Stimulated activated CD4-positive, alpha-beta T cell treated with anti-CD3 and anti-CD28 coated beads, Interleukin-4, amount 100 ng/mL, for 4 hours (primary cell): ENCODE measurements at places on chromosomes 4 and X.

DNA sequence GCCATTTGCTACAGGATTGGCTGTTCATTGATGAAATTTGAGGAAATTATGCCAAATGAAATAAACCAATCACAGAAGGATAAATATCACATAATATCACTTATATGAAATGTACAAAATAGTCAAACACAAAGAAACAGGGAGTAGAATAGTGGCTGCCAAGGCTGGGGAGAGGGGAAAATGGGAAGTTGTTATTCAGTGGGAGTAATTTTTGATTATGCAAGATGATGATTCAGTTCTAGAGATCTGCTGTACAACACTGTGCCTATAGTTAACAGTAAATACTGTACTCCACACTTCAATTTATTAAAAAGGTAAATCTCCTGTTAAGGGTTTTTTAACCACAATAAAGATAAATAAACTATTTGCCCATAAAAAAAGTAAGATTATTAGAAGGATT is 101.1 kb downstream of the TMA16 start:
- DNase-seq: no peak

DNA sequence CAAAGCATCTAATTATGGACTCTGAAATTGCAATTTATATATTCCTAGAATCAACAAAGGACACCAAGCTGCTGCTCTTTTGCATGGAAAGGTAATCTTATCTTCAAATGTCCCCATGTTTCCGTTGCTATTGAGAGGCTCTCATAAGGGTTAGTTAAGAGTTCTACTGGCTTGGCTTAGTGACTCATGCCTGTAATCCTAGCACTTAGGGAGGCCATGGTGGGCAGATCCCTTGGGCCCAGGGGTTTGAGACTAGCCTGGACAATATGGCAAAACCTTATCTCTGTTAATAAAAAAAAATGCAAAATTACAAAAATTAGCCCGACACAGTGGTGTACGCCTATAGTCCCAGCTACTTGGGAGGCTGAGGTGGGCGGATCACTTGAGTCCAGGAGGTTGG is 93.4 kb upstream of the RAPGEF2 start:
- no peak for DNase-seq

DNA sequence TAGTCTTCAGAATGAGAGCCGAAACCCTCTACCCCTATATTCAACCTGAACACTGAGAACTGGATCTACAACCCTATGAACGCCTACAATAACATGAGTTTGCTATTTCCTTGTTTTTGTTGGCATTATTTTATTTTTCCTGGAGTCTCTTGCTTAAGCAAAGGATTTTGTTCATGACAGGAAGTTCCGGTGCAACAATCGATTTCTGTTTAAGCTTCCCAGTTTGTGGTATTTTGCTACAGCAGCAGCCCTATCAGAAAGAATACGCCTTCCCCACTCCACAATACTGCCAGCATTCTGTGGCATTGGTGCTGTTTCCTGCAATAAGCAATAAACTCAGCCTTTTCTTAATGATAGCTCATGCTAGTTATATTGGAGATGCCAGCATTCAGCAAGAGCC is 60.9 kb downstream of the NPY5R start:
- no peak for DNase-seq

- DNase-seq: no peak
Observed at GRCh38 chrX:134537179-134537955, 77.4 kb downstream of the HPRT1 start.

DNA sequence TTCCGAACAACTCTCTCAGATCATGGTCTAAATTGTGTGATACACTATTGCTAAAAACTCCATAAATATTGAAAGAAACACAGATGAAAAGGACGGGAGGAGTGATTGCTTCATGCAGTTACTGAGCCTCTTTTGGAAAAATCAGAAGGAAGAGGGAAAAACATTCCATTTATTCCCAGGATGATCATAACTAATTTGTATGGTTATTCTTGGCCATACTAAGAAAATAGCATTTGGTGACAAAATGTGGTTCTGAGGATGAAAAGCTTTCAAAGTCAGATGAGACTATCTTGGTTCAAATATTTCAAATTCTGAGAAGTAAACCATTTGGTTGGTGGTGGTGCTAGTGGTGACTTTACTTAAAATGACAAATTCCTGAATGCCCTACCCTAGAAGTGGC is 305.4 kb upstream of the LDB2 start:
- DNase-seq: no peak

- DNase-seq: no peak
Observed at GRCh38 chrX:54044877-54045338, 635 bp upstream of the PHF8 start.

GRCh38 chr4:47551682-47552081 is 66.6 kb downstream of the ATP10D start:
- DNase-seq: no peak

DNA sequence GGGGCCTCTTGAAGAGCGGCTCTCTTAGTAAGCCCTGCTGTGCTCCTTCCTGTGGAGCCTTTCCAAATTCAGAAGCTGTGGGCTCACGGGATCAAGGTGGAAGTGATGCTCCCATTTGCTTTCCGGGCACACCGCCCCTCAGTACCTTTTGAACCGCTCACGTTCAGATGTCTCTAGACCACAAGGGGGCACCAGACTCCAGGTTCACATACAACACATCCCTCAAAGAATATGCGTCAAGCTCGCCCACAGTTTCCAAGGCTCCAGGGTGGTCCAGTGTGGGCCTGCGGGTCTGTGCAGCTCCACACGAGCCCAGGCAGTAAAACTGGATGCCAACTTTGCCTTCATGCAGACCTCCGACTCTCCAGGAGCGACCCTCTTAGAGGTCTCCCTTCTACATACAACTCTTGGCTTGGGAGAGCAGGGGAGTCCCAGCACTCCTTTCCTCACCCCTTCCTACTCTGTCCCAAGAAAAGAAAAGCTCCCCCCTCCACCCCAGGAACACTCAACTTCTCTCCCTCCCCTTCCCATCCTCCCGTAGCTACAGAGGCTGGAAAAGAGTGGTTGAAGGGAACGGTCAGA is 11.0 kb downstream of the SUPT20HL1 start:
- peak; percentile 27 for DNase-seq

DNA sequence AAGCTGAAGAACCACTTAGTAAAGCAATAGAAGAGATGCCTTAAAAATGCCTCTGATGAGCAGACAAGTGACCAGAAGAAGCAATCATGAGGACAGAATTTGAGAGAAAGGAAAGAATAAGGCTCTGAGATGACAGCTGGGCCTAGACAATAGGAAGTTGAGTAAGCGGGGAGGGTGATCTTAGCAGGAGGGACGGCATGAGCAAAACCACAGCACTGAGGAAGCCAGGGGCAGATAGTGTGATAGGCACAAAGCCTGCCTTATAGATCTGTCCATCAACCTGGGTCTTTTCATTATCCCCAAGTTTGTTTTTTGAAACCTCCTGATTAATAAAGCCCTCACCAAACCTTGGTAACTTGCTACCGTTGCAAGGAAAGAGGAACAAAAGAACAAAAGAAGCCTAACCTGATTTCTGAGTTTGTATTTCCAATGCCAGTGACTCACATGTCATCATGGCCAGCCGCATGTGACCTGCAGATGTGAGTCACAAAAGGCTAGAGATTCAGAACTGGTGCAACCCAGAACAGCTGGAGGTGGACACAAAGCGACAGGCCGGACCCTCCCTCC is 55.7 kb upstream of the PPARGC1A start:
- DNase-seq: no peak

DNA sequence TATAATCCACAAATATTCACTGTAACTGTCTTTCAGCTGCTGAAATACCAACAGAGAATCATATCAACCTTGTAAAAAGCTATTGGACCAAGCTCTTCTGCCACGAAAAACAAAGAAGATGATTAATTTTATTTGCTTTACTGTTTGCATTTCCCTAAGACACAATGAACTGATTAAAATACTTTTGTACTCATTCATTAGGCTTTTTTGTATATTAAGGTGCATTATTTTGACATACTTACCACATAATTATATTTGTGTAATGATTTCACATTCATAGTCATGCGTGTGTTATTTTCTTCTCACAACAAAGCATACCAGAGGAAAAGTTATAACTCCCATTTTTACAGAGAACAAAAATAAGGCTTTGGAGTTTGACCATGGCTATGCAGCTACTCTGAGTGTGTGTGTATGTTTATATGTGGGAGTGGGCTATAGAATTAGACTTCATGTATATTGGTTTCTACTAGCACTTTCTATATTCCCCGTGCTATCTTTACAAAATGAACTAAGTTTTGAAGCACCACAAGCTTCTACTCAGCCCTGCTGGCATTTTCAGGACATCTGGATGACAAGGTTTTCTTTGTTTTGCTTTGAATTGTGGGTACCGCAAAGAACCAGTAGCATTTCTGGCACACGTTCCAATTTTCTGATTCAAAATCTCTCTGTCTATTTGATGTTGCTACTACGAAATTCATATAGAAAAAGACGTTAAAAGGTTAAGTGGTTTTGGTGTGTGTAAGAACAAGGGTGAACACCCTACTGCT is 11.0 kb upstream of the FGF5 start:
- no peak for DNase-seq

- no peak for DNase-seq
Observed at GRCh38 chrX:46477435-46477834, 67.8 kb downstream of the ZNF674 start.

DNA sequence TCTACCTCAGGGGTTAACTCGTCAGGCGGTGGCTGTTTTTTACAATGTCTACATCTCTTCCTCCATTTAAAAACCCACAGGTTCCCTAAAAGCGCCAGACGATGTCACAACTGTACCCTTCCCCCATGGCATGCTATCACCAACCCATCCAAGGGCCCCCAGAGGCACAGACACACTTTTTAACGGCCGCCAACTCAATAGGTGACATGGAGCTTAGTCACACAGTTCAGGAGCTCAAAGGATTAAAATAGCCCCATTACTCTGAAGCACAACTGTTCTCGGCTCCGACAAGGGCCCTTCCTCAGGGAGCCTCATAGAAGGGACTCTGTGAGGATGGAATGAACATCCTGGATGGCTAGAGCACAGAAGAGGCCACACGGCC is 12.4 kb downstream of the SH3KBP1 start:
- DNase-seq: no peak

DNA sequence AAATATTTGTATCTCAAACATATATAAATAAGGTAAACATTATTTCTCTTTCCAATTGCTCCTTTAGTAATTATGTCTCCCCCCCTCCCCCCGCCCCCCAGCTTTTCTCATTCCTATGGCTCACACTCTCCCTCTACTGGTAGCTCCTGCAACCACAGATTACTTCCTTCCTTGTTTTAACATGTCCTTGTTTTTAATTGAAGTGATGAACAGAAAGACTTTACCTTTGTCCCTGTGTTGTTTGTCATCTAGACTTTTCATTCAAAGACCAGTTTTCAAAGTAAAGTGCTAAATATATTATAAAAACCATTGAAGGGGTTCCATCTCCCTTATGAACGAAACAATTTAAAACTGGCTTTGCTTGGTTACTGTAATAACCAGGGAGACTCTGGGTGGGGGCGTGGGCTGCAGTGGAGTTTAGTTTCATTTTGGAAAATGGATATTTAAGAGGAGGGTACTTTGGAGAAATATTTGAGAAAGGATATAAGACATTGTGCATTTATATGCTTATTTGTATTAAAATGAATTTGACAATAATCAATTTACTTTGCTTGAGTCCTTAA is 352.9 kb downstream of the RAPGEF2 start:
- DNase-seq: no peak

DNA sequence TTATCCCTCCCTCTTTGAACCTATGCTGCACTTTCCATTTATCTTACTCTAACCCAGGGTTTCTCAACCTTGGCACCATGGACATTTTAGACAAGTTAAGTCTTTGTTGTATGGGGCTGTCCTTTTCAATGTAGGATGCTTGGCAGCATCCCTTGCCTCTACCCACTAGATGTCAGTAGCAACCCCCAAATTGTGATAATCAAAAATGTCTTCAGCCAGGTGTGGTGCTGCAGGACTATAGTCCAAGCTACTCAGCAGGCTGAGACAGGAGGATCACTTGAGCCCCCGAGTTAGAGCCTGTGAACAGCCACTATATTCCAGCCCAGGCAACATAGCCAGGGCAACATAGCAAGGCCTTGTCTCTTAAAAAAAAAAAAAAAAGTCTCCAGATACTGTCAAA is 7.0 kb downstream of the LRCH2 start:
- no peak for DNase-seq

GRCh38 chr4:52554612-52555355 is 104.3 kb downstream of the USP46 start:
- DNase-seq: no peak

DNA sequence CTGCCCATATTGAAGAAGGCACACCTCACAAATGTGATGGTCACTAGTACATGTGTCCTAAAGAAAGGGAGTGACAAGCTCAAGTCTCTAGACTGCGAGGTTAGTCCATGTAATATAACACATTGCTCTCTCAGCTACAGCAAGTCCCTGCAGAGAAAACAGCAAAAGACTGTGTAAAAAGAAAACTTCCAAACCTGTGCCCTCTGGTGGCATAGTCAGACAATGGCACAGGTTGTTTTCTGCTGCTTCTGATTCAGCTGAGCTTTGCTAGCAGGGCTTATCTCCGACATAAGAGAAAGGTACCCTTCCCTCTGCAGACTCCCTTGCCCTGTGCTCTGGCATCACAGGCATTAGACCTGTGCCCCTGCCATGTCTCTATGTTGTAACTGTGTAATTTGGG is 1.4 kb upstream of the SERPINA7 start:
- no peak for DNase-seq
